ENCODE measurements at places on chromosomes 3 and 15.

DNA sequence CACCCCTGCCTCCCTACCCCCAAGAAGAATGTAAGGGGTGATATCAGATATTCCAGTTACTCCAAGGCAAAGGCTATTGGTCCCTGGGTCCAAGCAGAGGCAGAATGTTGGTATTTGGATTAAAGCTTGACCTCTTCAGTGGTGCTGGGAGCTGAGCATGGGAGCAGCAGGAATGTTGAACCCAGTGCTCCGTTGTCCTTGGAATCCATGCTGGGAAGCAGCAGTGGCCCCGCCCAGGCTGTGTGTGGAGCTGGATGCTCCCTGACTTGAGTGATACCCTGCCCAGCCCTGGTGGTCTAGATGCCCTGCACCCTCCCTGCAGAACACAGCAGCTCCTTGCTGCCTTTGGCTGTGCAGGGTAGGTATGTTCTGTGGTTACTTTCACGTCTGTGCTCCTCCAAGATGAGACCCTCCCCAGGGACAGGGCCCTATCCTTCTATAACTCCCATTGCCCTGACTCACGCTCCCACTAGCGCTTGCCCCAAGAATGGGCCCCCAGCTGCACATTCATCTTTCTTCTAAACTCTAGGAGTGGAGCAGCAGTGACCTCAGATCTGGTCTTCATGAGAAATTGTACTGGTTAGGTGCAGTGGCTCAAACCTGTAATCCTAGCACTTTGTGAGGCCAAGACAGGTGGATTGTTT, 35.1 kb downstream of the UMPS start:
- no peaks in the 10 kb centered on the region for H3K36me3 ChIP-seq
- no peak for DNase-seq
- no peak overlapping the region for H3K27ac ChIP-seq
- peaks cover 6% of the 10 kb centered on the region for H3K4me1 ChIP-seq
- no peaks in the 10 kb centered on the region for H3K27me3 ChIP-seq

DNA sequence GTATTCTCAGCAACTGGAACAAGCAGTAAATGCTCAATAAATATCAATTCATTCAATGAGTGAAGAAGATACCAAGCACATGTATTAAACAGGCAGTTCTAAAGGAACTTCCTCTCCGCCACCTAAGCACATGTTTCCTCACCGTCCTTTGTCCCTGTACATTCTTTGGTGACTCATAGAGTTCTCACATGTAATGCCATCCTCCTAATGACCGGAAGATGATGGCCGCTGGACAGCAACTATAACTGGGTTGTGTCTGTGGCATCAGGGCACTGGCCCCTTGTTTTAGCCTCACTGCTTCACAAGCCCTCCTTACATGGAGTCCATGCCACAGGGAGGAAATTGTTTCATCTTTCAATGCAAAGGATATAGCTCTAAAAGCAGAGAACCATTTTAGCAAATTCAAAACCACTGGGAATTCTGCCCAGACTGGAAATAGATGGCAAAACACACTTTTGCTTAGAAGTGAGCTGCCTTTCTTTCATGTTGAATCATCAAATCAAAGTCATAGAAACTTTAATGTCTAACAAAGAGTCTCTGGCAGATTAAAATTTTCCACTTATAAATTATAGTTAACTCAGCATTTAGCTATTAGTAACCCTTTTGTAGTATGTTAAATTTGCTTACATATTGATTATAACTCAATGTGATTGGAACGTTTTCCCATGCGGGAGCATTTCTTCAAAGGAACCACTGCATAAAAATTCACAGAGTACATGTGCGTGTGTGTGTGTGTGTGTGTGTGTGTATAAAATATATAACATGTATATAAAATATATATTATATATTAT, 74.1 kb downstream of the GAP43 start:
- no peaks in the 10 kb centered on the region for H3K27me3 ChIP-seq
- H3K4me1 ChIP-seq, result no peaks in the 10 kb centered on the region
- no peak overlapping the region for H3K27ac ChIP-seq
- H3K4me3 ChIP-seq, result no peak overlapping the region

DNA sequence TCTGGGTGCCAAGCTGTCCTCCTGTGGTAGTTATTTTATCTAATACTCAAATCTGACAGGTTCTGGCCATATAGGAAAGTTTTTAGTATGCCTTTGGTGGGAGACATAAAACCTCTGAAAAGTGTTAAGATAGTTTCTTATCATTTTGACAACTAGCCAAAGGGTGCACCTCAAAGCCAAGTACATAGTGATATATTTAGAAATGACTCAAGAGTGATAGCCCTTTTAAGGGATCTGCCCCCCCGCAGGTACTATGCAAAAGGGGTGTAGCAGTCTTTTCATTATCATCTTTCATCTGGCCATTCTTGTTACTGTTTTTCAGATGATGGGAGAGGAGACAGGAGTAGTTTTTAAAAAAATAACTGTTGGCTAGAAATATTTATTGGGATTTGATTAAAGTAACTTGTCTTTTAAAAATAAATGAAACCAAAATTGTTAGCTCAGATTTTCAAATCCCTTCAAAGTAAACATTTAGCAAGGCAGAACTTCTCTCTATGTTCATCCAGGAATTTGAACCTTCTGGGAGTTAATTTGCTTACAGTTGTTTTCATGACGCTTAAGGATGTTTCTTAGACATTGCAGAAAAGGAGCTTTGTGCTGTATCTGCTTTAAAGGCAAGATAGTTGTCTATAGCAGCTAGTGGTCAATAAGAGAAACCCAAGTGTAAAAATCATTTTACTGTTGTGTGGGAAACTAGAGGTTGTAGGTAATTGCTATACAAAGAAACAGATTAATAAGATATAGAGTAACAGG, 5.1 kb downstream of the PHLDB2 start:
- DNase-seq, result no peak
- H3K27me3 ChIP-seq, result no peaks in the 10 kb centered on the region
- no peak overlapping the region for H3K4me3 ChIP-seq
- no peak overlapping the region for H3K27ac ChIP-seq

GRCh38 chr15:31175484-31175883, 74.0 kb upstream of the TRPM1 start:
- no peak overlapping the region for H3K27ac ChIP-seq
- no peak overlapping the region for H3K4me3 ChIP-seq
- H3K36me3 ChIP-seq, result no peaks in the 10 kb centered on the region
- DNase-seq, result no peak
- H3K4me1 ChIP-seq, result peaks cover 25% of the 10 kb centered on the region
